ENCODE measurements at places on chromosomes 5 and 9.

GRCh38 chr5:44821164-44821563, 12.4 kb downstream of the MRPS30 start:
- no peak for DNase-seq

DNA sequence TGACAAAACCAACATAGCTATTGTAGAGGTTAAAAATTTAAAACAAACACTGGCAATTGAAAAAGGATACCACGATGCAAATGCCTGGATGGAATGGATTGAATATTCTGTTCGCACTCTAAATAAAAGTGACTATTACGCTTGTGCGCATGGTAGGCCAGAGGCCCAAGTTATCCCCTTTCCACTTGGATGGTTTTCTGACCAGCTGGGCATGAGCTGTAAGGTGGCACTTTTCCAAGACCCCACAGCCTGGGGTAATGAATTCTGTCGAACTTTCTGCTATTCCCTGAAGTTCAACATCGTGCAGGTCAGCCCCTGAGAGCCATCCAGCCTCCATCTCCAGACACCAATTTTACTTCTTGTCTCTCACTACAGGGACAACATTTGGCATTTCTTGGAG, 5.4 kb upstream of the RNF180 start:
- no peak for DNase-seq

- DNase-seq, result no peak
Observed at GRCh38 chr9:4079346-4079745, 220.5 kb downstream of the GLIS3 start.

DNA sequence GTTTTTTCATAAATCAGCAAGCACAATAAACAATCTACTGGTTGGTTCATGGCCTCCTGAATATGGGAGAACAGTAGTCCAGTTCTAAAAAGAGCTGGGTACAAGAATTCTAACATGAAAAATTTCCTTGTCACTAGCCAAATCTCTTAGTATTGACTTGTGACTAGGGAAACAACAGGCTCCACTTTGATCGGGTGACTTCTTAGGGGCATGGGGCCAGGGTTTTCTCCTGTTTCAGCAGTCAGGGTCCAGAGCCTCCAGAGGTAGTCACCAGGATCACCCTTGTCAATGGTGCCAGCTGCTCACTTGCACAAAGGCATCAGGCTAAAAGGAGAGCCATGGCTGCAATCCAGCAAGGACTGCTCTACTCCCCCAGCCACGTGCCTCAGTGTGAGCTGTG, 38.1 kb downstream of the LPAR1 start:
- DNase-seq, result no peak

DNA sequence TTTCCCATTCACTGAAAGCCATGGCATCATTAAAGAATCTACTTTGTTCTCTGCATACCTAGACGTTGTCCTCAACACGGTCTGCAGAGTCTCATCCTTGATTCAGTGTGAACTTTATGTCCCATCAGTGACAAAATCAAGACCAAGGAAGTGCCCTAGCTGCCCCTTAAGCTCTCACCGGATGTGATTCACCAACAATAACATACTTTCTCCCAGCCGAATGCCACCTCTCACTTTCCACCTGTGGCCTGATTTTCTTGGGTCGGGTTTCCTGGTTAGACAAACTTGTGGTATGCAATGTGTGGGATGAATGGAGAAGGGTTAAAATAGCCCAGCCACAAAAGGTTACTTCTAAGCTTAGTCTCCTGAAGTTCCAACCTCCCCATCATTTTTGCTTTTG, 145.3 kb upstream of the PAPPA start:
- no peak for DNase-seq
